ENCODE measurements at places on chromosomes 3 and 15.
A peak's percentile ranks its signal among the peaks of the same experiment; 100 is the strongest.

GRCh38 chr3:190616637-190617036, 102.8 kb downstream of the IL1RAP start:
- peak; percentile 76 for DNase-seq

DNA sequence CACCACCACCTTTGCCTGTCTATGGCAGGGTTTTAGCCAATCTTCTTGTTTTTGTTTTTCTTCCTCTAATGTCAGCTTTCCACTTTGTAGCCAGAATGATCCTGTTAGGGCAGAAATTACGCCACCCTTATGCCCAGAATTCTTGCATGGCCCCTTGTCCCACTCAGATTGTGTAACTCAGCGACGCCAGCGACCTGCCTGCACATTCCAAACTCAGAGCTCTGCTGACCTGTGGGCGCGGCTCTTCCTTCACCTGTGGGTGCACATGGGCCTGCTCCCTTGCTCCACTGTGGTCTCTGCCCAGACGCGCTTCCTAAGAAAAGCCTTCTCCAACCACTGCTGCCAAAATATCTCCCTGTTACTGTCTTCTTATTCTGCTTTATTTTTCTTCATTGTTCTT, 45.0 kb downstream of the MED12L start:
- DNase-seq, result no peak

- DNase-seq, result peak; percentile 82
Measured at GRCh38 chr3:127750226-127751031, 71.9 kb downstream of the MGLL start.

- no peak for DNase-seq
Measured at GRCh38 chr3:17094551-17094950, 209.8 kb downstream of the PLCL2 start.

DNA sequence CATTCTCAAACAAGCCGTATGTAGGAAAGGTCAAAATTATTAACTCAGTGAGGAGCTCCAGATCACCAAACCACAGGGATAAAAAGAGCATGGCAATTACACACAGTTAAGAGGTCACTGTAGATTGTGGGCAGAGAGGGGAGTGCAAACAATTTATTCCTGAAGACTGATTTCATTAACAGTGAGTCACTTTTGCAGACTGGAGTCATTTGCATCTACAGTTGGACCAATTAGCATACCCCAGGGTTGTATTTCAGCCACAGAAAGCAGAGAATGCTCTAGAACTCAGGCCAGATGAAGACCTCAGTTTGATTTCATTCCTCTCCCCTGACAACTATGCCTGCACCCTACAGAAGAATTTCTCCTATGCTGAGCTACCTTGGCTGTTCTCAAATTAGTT, 40.1 kb downstream of the SETMAR start:
- DNase-seq, result no peak

DNA sequence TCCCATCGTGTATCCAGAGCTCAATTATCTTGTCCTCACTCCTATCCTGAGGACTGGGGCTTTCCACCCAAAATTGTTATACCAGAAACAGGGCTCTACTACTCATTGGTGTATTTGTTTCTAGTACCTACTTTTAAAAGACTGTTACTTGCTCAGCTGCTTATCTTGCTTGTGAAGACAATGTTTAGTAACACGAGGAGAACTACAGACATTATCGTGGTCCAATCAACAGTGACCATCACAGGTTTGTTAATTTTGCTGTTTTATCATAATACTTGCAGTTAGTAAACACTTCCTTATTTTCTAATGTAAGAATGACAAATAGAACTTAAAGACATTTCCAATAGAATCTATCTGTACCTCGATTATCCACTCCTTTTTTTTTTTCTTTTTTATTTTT, 13.5 kb downstream of the LRCH3 start:
- no peak for DNase-seq

- DNase-seq, result no peak
Measured at GRCh38 chr3:30440147-30440604, 166.2 kb upstream of the TGFBR2 start.

- peak; percentile 38 for DNase-seq
Measured at GRCh38 chr15:77547801-77548588, 84.7 kb downstream of the LINGO1 start.

DNA sequence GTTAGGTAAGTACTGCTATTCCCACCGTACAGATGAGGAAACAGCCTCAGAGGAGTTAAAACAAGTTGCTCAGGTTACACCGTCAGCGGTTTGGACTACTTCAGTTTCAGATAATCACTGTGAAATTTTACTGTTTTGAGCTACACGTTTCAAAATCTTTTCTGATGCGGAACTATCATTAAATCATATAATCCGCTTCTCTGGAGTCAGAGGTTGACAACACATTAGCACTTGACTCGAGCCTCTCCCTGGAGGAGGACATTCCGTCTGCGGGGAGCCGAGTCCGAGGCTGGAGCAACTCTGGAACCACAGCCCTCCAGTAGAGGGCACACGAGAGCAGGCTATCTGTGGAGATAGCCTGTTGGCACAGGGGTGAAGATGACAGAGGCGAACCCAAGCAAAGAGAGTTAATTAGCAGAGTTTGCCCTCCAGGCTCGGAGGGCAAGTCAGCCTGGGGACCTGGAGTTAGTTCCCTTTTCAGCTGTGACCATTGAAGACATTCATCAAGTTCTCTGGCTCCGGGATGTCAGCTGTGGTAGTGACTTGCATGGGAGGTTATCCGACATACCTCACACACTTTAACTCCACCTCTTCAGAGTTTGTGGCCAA, 131.2 kb downstream of the IGF1R start:
- peak; percentile 92 for DNase-seq

- DNase-seq, result peak; percentile 7
Measured at GRCh38 chr15:60787837-60788691, 309.1 kb upstream of the ICE2 start.

DNA sequence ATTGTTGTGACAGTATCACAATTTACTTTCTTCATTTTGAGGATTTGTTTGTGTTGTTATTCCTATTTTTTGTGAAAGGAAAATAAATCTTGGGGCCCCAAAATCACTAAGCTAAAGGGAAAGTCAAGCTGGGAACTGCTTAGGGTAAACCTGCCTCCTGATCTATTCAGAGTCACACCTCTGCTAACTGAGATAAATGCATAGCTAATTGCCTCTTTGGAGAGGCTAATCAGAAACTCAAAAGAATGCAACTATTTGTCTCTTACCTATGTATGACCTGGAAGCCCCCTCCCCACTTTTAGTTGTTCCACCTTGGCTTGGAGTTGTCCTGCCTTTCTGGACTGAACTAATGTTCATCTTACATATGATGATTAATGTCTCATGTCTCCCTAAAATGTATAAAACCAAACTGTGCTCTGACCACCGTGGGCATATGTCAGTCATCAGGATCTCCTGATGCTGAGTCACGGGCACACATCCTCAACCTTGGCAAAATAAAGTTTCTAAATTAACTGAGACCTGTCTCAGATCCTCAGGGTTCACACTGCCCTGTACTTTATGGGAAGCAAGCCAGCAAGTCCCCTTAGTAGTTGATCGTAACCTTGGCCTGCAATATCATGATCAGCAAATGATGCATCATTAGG, 523.2 kb upstream of the GOLIM4 start:
- DNase-seq, result no peak

- no peak for DNase-seq
Measured at GRCh38 chr15:40789999-40790398, 16.9 kb upstream of the ZFYVE19 start.

GRCh38 chr3:175260145-175260794, 401.1 kb downstream of the NAALADL2 start:
- no peak for DNase-seq

DNA sequence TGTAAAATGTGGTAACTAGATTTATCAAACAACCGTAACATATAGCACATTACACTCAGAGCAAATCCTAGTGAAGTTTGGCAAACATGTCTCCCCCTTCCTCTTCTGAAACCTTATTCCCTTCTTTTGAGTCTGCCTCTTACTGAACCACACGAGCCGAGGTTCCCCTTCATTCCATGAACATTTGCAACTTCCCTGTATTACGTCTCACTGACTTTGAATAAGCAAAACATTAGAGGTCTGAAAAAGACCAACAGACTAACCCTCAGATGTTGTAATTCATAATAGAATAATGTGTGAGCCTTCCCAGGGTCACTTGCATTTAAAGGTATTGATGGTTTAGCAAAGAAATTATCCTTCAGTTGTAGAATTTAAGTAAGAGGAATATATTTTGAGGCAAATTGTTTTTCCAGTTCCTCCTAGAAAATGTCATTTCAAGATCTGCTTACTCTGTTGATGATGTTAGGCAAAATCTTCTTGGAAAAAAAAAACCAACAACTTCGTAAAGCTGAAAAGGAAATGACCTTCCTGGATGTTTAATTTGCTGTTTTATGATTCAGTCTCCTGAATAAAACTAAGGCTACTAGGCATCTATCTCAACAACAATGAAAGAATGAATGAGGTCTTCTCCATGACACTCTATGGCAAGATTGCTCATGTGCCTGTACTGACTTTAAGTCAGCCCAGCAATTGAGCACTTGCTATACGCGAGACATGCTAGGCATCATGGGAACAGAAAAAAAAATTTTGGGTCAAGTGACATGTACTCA, 296.9 kb upstream of the NECTIN3 start:
- no peak for DNase-seq

GRCh38 chr15:90024406-90024805, 23.3 kb downstream of the ZNF710 start:
- no peak for DNase-seq

- no peak for DNase-seq
Measured at GRCh38 chr15:50624616-50625168, 61.9 kb downstream of the TRPM7 start.

- no peak for DNase-seq
Measured at GRCh38 chr3:5296362-5296761, 108.9 kb downstream of the EDEM1 start.

GRCh38 chr3:1962396-1963088, 136.1 kb upstream of the CNTN4 start:
- DNase-seq, result no peak

Data from NB4 (cell line).